Stimulated activated CD8-positive, alpha-beta memory T cell treated with anti-CD3 and anti-CD28 coated beads, Interleukin-12 subunit alpha, Interleukin-12 subunit beta, amount 100 ng/mL, for 4 hours (primary cell): ENCODE measurements at places on chromosomes 5 and 9.

- DNase-seq = no peak
These were observed 112.5 kb upstream of the LARP1 start for GRCh38 chr5:154642499-154643245.

DNA sequence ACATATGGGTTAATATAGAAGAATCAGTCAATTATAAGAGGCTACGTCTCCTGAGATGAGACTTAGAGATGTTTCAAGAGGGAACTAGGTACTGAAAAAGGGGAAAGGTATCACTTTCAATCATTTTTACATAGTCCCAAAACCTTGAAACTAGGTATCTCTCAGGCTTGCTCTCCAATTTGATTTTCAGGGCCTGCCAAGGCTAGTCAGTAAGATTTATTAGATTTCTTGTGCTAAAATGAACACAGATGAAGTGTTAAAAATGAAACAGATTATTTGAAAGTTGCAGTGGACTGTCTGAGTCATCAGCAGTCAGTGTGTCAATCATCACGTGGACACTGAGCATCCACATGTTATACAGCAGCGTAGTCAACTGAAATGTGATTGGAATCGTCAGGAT lies 591.1 kb downstream of the DTWD2 start:
- DNase-seq = no peak

GRCh38 chr9:37001459-37001858 lies 32.6 kb downstream of the PAX5 start:
- DNase-seq = no peak

GRCh38 chr9:128005923-128006322 lies 25.1 kb upstream of the EEIG1 start:
- no peak for DNase-seq

DNA sequence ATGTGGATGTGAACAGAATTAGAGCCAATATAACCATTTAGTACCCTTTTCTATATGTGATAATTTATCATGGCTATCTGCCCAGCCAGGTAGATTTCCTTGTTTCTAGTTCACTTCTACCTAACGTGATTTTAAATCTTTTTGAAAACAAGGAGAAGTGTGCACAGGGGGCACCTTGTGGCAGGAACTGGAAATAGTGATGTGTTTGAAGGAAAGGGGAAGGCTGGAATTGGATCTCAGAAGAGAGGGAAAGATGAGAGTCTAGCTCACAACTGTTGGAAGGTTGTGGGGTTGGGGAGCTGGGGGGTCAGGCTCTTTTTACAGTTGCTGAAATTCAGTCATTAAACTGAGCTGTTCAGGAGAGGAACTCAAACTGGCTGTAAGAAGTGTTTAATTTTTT lies 219.5 kb downstream of the KCTD16 start:
- no peak for DNase-seq

DNA sequence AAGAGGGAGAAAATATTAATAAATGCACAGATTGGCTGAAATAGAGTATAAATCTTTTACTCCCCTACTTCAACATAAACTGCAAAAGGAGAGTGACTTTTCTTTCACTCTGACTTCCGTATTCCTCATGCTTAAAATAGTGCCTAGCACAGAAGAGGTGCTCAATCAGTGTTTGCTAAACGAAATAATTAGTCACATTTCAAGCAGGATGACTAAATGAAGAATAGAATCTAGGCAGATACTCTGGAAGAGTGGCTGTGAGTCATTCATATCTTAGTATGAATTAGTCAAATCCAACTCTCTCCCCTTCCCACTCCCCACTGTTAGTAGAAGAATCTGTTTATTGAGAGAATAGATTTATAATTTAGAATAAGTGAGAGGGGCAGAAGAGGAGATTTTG lies 4.8 kb downstream of the CD274 start:
- DNase-seq = no peak

- no peak for DNase-seq
These were observed 32.7 kb upstream of the SLCO6A1 start for GRCh38 chr5:102531506-102531905.

DNA sequence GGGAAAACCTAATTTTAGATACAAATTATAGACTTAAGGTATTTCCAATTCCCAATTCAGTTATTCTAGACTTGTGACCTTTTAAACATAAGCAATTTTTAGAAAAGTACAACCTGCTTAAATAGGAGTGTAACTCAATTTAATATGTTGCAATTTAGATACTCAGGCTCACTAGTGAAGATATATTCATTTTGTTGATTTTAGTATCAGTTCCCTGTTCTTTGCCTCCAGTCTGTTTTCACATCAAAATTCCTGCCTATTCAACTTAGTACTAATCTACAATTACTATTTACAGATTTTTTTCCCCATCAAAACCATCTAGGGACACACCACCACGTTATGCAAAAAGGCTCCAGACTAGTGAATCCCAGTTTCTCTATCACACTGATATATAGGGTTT lies 30.4 kb downstream of the PWWP2A start:
- no peak for DNase-seq

GRCh38 chr9:126619361-126620135 lies 5.8 kb downstream of the LMX1B start:
- DNase-seq = no peak

DNA sequence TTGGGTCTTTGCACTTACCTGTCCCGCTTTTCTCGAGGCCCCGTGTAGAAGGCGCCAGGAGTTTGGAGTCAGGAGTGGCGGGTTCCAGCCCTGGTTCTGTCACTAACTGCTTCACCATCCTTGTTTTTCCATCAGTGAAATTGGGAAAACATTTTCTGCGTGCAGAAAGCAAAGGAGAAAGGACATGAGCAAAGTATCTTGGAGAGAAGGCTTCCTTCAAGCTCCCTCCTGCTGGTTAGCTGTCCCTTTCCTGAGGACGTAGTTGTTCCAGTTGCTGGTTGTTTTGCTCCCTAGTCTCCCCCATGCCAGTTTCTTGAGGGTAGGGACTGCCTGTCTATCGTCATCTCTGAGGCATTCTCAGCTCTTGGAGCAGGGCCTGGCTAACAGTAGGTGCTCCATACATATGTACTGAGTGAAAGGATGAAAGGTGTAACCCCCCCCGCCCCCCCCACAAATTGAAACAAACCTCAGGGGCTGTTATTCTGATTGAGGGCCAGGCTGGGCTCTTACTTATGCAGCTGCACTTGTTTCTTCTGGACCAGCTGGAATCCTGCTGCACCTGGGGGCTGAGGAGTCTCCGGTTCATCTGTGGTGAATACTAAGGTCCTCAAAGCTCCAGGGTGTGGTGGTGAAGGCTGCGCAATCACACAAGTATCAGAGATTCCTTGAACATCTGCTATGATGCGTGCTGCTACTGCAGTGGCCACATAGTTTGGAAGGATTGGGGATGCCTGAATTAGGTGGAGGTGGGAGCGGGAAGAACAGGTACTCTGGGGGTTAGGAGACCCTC lies 1.0 kb downstream of the SMIM3 start:
- no peak for DNase-seq

DNA sequence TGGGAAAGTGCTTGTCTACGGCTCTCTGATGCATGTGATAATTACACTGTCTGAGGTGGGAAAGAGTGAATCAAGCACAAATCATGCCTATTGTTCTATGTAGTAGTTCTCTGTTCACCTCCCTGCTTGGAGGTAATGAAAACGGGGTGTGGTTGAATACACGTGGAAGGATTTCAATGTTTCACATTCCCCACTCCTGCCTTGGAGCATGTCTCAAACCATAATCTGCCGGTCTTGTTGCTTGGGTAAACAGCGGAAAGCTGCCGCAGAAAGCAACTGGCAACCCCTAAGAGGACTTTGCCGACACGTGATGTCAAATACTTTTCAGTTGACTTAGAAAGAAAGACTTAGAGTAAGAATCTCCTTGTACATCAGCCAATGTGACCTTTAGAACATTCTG lies 63.5 kb upstream of the MOCS2 start:
- no peak for DNase-seq

DNA sequence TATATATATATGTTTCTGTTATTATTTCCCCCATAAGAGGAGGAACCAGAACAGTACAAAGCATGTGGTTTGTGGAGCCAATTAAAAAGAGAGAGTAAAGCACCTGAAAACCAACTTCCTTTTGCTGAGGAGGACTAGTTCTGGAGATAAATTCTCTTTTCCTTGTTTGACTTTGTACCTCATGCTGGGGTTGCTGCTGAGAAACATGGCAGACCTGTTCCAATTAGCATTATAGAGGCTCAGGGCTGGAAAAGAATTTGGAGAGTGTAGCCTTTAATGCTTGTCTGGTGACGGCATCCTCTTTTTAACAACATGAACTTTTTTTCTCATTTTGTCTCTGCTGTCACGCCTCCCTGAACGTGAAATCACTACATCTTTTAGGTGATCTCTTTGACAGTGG lies 32.8 kb upstream of the NMUR2 start:
- DNase-seq = no peak

GRCh38 chr5:1797855-1798254 lies 1.8 kb downstream of the MRPL36 start:
- DNase-seq = no peak

- DNase-seq = no peak
These were observed at the start of gene NTRK2 for GRCh38 chr9:84669288-84670137. Gene NTRK2 (plus strand): TSS chr9:84669729. CDS start chr9:84670749, 1,020 bp downstream.

DNA sequence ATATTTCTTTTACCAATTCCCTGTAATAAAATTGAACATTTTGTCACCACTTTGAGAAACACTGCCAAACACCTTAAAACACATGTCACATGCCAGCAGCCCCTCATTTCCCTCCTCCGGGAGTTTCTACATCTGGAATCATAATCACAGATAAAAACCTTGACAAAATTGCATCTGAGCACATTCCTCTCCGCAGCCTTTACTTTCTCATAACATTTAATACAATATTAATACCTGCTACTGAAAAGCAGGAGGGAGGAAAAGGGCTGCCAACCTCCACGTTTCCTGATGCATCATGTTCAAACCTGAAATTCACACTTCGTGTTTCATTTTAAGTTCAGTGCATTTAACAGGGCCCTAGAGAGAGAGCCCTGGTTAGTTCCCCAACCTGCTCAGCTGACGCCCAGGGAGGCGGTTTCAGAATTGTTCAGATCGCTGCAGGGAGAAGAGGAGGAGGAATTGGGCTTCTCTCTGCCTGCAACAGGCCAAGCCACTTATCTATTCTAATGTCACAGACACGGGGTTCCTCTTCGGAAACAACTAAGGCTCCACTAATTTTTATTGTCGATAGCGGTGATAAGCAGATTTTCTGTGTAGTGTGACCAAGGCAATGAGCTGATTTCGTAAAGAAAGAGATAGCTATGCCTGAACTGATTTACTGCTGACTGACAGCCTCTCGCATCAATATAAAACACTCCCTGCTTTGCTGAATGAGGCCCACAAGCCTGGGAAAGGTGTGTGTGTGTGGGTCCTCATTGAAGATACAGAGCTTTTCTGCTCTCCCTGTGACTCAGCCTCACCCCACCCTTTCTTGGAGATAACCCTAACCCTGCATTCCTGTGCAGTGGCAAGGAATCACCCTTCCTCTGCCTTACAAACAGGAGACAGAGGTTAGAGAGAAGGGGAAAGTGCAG lies 4.9 kb upstream of the LHX2 start:
- DNase-seq = no peak
